Colonic mucosa (tissue), 4 donors: ENCODE measurements at places on chromosomes 6 and 20. TPM values are rescaled to one million over a fixed set of nuclear protein-coding genes. Genes with fewer than 3 reads are reported as not detected.

GRCh38 chr20:58450254-58450653 is 61.2 kb downstream of the VAPB start:
- H3K4me3 ChIP-seq: no peak overlapping the region
- H3K27me3 ChIP-seq: no peaks in the 10 kb centered on the region
- H3K27ac ChIP-seq: no peak overlapping the region
- H3K4me1 ChIP-seq: no peaks in the 10 kb centered on the region
- H3K36me3 ChIP-seq: no peaks in the 10 kb centered on the region

FAM209B gene
- total RNA-seq: not detected

GRCh38 chr20:25394276-25394675 is 3.6 kb upstream of the ABHD12 start:
- no peaks in the 10 kb centered on the region for H3K27me3 ChIP-seq
- no peaks in the 10 kb centered on the region for H3K36me3 ChIP-seq
- H3K27ac ChIP-seq: no peak overlapping the region
- H3K4me1 ChIP-seq: no peaks in the 10 kb centered on the region
- no peak for DNase-seq
- no peak overlapping the region for H3K4me3 ChIP-seq

DNA sequence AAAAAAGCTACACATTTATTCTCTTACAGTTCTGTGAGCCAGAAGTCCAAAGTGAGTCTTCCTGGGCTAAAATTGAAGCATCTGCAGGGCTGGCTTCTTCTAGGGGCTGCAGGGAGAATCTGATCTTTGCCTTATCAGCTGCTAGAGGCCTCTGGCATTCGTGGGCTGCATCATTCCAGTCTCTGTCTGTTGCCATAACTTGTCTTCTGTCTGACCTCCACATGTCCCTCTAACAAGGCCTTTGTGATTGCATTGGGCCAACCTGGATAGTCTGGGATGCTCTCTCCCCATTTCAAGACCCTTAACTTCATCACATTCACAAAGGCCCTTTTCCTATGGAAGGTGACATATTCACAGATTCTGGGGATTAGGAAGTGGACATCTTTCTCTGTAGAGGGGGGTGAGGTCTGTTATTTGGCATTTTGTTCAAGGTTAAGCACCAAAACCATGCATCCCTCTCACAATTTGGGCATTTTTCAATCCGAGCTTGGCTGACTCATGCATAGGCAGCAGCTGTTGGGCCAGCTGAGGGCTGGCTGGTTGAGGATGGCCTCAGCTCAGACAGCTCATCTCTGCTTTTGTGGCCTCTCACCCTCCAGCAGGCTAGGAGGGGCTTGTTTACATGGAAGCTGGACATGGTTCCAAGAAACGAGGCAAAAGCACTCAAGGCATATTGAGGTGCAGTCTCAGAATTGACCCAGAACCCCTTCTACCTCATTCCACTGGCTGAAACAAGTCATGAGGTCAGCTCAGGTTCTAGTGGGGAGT is 116.1 kb upstream of the NXT1 start:
- no peak for DNase-seq
- H3K27ac ChIP-seq: no peak overlapping the region
- H3K4me1 ChIP-seq: no peaks in the 10 kb centered on the region
- H3K36me3 ChIP-seq: no peaks in the 10 kb centered on the region
- H3K4me3 ChIP-seq: no peak overlapping the region
- no peaks in the 10 kb centered on the region for H3K27me3 ChIP-seq

FOXA2 gene
- 27.9 TPM for total RNA-seq

GRCh38 chr6:170347091-170347490 is 40.5 kb downstream of the FAM120B start:
- H3K4me3 ChIP-seq: no peak overlapping the region
- peaks cover 5% of the 10 kb centered on the region for H3K36me3 ChIP-seq
- H3K27ac ChIP-seq: no peak overlapping the region
- H3K4me1 ChIP-seq: no peaks in the 10 kb centered on the region
